ENCODE measurements at places on chromosomes 7 and 10. TPM values are rescaled to one million over a fixed set of nuclear protein-coding genes. Genes with fewer than 3 reads are reported as not detected.

The HOXA11 gene
- polyA plus RNA-seq, result 40.6 TPM

The OR6V1 gene
- polyA plus RNA-seq, result not detected

The PDK4 gene
- polyA plus RNA-seq, result 14.2 TPM

The PEX1 gene
- 23.2 TPM for polyA plus RNA-seq

The NKX1-2 gene
- polyA plus RNA-seq, result not detected

The ADRA2A gene
- polyA plus RNA-seq, result 0.45 TPM

The SLC18A2 gene
- 1.2 TPM for polyA plus RNA-seq

The ADCY1 gene
- 2.8 TPM for polyA plus RNA-seq

The PTTG1IP2 gene
- polyA plus RNA-seq, result not detected

The CROT gene
- polyA plus RNA-seq, result 44.8 TPM

The FAM13C gene
- polyA plus RNA-seq, result 9.2 TPM

The MEOX2 gene
- 1.7 TPM for polyA plus RNA-seq

The CDC14C gene
- 0.08 TPM for polyA plus RNA-seq

The CPED1 gene
- 33.4 TPM for polyA plus RNA-seq

The CALCR gene
- polyA plus RNA-seq, result 1.2 TPM

The GATA3 gene
- 97.1 TPM for polyA plus RNA-seq

The CC2D2B gene
- polyA plus RNA-seq, result 0.91 TPM

The ITIH2 gene
- polyA plus RNA-seq, result 0.16 TPM

The AEBP1 gene
- polyA plus RNA-seq, result 74.3 TPM

The DTX2 gene
- polyA plus RNA-seq, result 7.9 TPM

The SVOPL gene
- polyA plus RNA-seq, result 3.8 TPM

The CRHR2 gene
- polyA plus RNA-seq, result not detected

The INA gene
- polyA plus RNA-seq, result 0.70 TPM

The CELF2 gene
- 14.0 TPM for polyA plus RNA-seq

The IGFBP1 gene
- 0.49 TPM for polyA plus RNA-seq

The COPG2 gene
- polyA plus RNA-seq, result 71.2 TPM

The LRRC4 gene
- polyA plus RNA-seq, result 5.2 TPM

The ENO4 gene
- polyA plus RNA-seq, result 3.1 TPM

The BAZ1B gene
- polyA plus RNA-seq, result 67.8 TPM

The NUPR2 gene
- 0.25 TPM for polyA plus RNA-seq

The SLC26A5 gene
- polyA plus RNA-seq, result 0.19 TPM
